Activated naive CD4-positive, alpha-beta T cell (primary cell): ENCODE measurements at places on chromosomes 13 and 19.

GRCh38 chr13:51826606-51827005 lies 18.4 kb downstream of the TMEM272 start:
- DNase-seq = no peak

GRCh38 chr13:65468628-65469027 lies 1761.5 kb downstream of the PCDH9 start:
- DNase-seq = no peak

- no peak for DNase-seq
These were observed 109.7 kb downstream of the PAN3 start for GRCh38 chr13:28248080-28248479.

DNA sequence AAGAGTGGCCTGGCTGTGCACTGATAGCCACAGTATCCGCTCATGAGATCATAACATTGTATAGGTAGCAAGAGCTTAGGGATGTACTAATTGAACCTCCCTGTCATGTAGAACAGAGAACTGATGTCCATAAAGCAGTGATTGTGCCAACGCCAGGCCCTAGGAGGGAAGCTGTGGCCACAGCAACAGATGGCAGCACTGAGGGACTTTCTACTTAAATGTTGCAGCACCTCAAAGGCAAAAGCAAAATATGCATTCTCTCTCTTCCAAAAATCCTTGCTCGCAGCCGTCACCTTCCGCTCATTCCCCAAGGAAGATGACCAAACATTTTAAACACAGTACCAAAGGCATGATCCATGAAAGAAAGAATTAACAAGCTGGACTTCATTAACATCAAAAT lies 32.3 kb downstream of the COL4A1 start:
- no peak for DNase-seq

- DNase-seq = no peak
These were observed 1.7 kb downstream of the AP1M1 start for GRCh38 chr19:16199275-16199932.

- DNase-seq = no peak
These were observed 308.1 kb downstream of the LIG4 start for GRCh38 chr13:107907065-107907805.

GRCh38 chr13:110576736-110577476 lies 15.4 kb upstream of the RAB20 start:
- DNase-seq = no peak
